Gastroesophageal sphincter (tissue), 4 donors: ENCODE measurements at places on chromosomes 3 and 15. TPM values are rescaled to one million over a fixed set of nuclear protein-coding genes. Genes with fewer than 3 reads are reported as not detected.

- no peak for ATAC-seq
These were observed 1.3 kb downstream of the SMC4 start for GRCh38 chr3:160400702-160401150.

- ATAC-seq, result no peak
These were observed 20.6 kb downstream of the ABTB1 start for GRCh38 chr3:127693336-127693843.

DNA sequence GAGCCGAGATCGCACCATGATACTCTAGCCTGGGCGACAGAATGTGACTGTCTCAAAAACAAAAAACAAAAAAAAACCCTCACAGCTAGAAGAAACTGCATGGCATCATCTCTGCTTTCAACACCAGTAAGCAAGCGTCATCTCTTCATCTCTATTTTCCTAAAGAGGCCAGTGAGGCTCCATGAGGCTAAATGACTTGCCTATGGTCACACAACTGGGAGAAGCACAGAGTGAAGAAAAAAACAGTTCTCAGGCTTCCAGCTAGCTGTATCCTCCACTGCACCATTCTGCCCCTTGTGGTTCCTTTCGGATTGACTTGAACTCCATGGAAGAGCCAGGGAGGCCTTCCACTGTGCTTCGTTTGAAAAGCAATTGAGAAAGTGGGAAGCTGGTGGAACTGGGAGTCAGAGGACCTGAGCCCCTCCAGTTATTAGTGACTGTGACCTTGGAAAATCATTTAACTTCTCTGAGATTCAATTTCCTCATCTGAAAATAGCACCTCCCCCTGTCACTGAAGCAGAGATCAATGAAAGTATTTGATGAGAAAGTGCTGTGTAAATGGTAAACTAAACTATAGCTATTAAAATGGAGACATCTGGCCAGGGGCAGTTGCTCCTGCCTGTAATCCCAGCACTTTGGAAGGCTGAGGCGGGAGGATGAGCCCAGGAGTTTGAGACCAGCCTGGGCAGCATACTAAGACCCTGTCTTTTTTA lies 32.1 kb upstream of the DENND4A start:
- ATAC-seq, result peak; percentile 85

DNA sequence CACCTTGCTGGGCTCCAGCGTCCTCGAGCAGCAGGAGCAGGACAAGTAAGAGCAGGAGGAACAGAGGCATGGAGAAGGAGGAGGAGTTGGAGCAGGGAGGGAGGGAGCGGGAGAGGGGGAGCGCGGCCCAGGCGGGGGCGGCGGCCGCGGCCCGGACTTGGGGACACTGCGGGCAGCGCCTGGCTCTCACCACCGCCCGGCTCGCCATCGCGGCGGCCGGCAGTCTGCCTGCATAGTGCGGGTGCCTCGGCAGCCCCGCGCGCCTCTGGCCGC lies 440 bp downstream of the DCBLD2 start:
- ATAC-seq, result peak; percentile 67

GRCh38 chr3:159032311-159032710 lies 230.5 kb downstream of the MFSD1 start:
- ATAC-seq, result no peak

DNA sequence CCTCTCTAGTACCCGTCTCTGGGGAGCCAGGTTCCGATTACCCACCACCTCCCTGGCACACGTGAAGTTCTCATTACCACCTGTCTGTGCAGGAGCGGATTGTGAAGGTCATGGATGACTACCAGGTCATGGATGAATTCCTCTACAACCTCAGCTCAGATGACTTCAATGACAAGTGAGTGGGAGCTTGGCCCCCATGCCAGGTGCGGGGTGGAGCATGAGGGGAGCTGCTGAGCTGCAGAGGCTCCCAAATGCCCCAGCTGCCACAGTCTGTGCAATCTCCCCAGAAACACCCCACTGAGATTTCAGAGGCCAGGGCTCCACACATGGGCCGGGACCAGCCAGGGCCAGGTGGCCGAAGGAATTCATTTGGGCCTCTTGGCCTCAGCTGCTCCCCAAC lies 34.3 kb downstream of the DNAH1 start:
- ATAC-seq, result no peak

DNA sequence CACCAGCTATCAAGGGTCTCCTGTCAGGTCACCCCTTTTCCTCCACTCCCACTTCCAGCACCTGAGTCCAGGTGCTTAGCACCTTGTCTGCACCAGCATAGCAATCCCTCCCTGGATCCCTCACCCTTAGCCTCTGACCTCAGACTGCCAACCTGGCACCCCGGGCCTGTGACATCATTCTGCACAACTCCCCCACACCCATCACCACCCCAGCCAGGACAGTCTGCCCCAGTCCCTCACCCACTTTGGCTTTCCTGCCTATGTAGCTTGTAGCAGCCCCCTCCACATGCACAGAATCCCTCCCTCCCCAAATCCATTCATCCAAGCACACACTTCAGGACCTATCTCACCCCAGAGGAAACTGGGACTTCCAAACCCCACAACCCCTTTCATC lies 819 bp upstream of the PLXNB1 start:
- no peak for ATAC-seq

The PARP15 gene
- total RNA-seq, result not detected

The ROBO2 gene
- total RNA-seq, result 2.9 TPM

The SNURF gene
- total RNA-seq, result 5.9 TPM

The ZNF774 gene
- total RNA-seq, result 0.78 TPM
